ENCODE measurements at places on chromosomes 5 and 9.

DNA sequence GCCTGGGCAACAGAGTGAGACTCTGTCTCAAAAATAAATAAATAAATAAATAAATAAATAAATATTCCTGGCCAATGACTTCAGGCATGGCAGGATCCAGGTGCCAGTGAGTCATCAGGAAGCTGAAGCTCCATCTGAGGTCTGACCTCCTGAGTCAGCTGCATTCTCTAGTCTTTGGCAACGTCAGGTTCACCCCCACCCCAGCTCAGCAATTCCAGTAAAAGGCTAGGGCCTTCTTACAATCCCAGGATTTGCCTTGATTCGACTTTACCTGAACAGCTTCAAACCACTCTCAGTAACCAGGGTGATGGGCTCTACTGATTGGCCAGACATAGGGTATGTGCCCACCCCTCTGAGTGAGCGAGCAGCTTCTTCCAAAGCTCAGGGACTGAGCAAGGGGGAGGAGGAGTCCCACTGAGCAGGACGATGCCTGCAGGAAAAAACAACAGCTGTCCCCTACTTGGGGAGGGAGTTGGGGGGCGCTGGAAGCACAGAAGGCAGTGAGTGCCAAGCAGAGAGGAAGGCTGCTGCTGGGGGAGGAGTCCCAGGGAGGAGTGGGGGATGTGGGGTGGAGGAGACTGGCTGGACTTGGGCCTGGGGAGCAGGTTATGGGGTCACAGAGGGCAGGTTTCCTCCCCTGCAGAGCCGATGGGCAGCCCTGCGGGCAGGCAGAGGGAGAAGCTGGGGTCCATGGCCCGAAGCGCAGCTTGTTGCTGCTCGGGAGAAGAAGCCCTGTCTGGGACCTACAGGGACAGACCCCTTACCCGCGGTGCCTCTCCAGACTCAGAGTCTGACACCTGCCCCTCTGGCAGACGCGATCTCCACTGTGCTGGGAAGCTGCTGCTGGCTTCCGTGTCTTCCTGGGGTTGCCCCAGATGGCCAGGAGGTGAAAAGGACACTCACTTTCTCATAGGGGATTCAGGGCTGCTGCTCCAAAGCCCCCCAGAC lies 25.9 kb upstream of the UNC5A start:
- no peak for DNase-seq

DNA sequence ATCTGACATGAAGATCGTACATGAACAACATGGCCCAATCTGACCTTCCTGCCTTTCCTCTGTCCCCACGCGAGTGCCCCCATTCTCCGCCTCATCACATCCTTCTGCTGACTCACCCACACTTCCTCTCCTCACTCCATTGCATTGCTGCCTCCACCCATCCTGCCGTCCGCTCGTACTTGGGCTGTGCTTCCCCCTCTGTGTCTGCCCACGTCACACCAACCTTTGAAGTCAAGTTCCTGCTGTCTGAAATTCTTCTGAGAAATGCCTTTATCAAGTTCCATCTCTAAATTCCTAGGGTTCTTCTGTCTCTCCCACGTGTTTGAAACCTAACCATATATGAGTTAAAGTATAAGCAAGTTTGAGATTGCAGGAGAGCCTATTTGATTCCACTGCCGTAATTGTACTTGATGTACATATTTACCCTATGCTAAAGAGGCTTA lies 18.0 kb upstream of the STARD4 start:
- peak; percentile 36 for DNase-seq

- no peak for DNase-seq
Observed at GRCh38 chr5:121949885-121950284, 11.9 kb upstream of the SRFBP1 start.

GRCh38 chr5:73892806-73893205 lies 266.8 kb downstream of the ARHGEF28 start:
- DNase-seq, result no peak

DNA sequence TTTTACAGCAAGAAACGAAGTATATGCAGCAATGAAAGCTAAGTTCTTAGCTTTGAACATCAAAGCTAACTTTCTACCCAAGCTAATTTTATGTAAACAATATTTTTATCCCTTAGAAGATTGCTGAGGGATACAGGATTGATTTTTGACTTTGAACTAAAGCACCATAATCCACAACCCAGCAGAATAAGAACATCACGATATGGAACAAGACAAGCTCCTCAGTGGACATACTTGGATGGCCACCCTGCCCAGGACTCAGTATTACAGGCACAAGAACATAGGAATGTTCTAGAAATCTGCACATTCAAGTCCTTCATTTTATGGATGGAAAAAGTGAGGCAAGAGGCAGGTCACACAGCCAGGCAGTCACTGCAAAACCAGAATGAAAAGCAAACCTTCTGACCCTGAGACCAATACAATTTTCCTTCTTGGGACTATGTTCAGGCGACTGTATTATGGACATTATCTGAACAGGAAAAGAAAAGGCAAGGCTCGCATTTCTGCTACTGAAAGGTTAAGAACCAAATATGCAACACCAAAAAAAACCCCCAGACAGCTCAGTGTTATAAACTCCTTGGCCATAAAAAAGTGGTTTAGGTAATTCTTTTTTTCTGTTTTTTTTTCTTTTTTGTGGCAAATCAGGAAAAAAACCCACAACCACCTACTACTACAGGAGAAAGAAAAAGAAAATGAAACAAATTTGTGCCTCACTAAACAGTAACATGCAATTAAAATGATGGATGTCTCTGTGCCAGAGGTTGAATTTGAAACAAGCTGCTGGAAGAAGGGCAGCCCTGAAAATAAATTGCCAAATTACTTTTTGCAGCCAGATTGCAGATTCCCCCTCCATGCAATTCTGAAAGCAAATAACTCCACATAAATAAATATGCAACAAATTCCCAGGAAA lies 25.4 kb downstream of the EPB41L4B start:
- DNase-seq, result no peak

- no peak for DNase-seq
Observed at GRCh38 chr9:125426926-125427325, 165.3 kb downstream of the GAPVD1 start.

DNA sequence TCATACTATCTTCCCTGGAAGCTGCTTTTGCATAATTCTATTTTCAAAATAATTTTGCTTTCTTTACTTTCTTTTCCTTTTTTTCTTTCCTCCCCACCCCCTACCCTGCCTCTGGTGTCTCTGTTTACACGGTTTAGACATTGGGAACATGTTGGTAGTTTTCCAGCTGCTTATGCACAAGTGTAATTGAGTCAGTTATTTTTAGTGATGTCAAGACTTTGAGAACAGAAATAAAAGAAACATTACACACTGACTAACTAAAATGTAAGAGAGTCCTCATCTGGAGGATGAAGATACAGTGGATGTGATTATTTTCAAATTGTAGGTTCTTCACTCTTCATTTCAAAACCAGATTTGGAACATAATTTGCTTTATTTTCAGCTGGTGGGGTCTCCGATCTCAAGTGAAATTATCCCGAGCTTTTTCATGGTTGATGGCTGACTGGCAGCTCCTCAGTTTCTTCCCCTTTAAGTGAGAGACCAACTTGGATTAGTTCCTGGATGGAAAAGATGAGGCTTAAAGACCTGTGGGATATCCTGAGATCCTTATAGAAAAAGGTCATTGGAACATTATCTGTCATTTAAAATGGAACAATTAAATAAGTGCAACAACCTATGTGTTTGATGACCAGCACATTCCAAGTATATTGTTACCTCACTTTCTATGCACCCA lies 154.4 kb upstream of the ZNF462 start:
- no peak for DNase-seq

DNA sequence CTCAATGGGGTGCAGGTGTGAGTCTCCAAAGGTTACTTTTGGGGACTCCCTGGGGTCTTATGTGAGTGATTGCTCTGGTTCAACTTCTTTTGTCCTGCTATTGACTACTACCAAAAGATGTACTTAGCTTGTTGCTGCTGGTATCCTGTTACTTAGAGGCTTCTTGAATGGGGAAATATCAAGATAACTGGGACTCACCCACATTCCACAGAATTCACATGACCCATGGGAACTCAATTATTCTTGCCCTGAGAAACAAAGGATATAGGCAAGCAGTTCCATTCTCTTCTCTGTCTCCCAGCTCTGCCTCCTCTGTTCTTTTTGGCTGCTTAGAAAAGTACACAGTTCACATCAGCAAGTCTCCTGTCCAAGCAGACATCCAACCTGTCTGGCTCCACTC lies 105.9 kb downstream of the UNC13B start:
- no peak for DNase-seq

DNA sequence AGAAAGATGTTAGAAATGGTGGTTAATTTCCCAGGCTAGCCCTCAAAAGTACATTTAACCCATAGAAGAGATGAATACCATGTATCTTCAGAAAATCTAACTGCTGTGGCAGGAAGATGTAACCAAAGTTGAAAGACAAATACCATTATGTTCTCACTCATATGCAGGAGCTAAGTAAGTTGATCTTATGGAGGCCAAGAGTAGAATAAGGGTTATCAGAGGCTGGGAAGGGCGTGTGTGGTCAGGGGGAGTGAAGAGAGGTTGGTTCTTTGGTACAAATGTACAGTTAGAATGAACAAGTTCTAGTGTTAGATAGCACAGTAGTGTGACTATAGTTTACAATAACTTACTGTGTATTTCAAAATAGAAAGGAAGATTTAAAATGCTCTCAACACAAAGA lies 61.7 kb downstream of the CDC14B start:
- DNase-seq, result no peak

DNA sequence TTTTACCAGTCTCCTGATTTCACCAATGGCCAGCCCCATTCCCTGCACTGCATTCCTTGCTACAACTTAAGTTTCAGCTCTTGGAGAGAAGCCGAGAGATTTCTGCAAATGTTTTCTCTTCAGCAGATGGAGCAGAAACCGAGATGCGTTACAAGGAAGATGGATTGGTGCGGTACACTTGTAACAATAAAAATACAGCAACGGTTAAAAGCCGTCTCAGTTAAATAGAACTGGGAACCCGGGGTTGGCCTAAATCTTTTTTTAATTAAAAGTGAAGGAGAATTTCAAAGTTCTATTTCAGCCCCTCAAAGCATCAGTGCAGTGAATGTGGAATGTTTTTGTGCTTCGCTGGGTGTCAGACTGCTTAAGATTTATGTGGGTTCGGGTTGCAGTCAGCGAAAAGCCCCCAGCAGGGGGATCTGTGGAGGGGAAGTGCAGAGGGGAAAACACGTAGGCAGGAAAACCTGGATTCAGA lies 19.8 kb downstream of the BRINP1 start:
- no peak for DNase-seq

GRCh38 chr9:5749306-5749705 lies 83.6 kb downstream of the ERMP1 start:
- no peak for DNase-seq

DNA sequence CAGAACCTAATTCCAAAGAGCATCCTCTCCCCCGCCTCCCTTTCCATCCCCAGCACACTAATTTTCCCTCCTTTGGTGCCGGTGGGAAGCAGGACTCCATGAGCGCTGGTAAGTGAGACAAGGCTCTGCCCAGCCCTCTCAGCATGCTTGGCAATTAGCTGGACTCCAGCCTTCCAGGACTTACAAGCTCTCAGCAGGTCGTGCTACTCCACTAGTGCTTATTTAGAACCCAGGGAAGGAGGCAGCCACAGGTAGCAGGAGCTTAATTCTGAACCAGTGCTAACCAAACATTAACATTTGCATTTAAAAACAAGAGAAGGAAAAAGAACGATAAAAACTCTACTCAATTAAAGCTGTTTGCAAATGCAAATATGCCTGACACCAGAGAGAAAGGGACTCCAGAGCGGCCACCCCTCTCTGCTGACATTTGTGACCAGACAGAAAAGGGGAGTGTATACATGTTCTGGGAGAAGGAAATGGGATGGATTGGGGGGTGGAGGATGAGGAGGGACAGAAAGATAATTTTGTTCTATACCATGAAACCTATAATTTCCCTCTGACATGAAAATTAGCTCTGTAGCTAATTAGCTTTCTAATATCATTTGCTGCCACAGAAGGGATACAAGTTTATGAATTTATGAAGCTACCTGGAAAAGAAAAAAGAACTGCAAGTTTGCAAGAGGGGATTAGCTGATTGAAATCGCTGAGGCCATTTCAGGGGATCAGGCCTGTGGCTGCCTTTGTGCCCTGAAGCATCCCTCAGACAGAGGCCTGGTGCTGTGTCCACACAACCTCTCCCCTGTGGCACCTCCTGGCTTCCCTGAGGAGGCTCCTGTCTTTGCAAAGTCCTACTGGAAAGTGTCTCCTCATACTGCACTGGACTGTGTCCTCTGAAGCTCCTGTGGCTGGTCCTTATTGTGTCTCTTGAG lies 266.3 kb downstream of the SEC61B start:
- DNase-seq, result no peak

GRCh38 chr5:82698026-82698425 lies 379.2 kb downstream of the TMEM167A start:
- DNase-seq, result no peak

DNA sequence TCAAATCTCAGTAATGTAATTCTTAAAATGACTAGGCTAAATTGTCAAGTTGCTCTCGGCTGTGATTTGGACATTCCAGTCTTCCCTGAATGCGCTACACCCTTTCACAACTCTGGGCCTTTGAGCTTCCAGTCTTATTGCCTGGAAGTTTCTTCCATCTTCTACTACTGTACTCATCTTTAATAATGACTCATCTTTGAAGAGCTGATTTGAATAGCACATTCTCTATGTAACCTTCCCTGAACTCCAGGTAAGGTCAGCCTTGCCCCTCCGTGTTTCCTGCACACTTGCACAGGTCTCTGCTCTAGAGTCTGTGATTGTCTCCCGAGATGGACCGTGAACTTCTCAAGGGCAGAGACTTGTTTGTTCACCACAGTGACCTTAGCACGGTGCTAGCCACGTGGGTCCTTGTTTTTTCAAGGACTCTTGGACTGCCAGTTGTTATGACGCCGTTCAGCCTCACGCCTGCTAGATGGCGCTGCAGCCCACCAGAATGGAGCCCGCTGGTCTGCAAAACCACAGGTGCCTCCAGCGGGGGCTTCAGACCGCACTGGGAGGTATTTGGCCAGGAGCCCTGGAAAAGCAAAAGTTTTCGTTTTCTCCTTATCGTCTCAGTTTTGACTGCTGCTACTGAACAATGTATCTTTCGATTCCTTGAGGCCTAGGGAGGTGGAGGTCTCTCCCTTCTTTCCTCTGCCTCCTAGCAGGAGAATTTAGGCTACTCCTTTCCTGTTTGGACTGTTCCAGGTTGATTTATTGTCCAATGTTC lies 44.4 kb downstream of the SEC61B start:
- DNase-seq, result no peak

DNA sequence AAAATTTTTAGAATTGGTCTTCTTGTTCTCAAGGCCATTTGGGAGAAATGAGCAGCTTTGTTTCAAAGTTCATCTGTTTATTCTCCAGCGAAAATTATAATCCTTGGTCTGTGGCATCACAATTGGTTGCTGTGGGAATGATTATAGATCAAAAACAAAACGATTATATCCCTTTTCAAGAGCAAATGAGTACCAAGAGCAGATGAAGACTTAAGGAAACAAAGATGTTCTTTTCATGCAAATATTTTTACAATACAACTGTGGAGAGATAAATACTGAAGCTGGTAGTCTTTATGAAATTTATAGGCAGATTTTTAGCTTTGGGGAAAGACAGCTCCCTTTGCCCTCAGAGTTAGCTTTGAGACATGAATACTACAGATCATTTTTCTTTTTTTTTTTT lies 620.8 kb upstream of the DMAC1 start:
- DNase-seq, result no peak

DNA sequence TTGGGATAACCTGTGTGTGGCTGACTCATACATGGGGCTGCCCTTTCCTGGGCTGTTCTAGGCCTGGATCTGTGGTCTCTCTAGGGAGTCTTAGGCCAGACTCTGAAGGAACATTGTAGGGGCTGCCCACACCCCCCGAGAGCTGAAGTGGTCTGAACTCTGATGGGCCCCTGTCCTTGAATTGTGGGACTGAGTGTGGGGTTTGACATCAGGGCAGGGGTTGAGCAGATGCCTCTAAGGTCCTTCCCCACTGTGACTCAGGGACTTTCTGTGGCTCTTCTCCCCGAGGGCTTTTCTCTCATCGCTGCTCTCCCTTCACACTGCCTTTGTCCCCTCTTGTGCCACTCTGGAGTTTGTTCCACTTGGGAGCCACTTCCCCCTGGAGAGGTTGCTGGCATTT lies 215.0 kb downstream of the MELK start:
- DNase-seq, result no peak

Data from thoracic aorta (tissue), 2 donors.